ENCODE measurements at places on chromosomes 7 and 10.

GRCh38 chr7:70392877-70393435, 739.0 kb upstream of the GALNT17 start:
- DNase-seq = no peak

DNA sequence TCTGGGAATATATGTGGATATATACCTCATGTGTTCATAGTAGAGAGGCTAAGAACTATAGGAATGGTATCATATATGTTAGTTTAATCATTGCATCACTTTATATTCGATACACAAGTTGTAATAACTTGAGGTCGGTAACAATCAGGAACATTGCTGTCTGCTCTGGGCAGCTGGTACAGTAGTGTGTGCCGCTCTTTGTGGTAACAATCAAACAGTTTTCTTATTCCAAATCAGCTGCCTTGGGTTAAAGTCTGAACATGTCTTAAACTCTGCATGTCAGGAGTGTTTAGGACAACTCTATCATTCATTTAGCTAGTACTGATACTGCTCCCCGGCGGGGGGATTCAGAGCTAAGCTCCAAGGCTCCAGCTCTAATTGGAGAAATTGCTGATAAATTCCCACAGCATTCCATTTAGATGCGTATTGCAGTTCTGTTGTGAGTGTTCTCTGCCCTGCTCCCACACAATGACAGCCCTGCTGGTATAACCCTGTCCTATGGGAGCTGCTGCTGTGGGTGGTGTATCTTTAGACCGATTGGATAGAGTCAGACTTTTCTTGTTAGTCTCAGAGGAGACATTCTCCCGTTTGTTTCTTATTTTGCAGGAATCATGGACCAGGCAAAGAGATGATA, 707.5 kb upstream of the FZD8 start:
- DNase-seq = no peak

- no peak for DNase-seq
These were observed 15.8 kb upstream of the GNA12 start for GRCh38 chr7:2859952-2860351.

DNA sequence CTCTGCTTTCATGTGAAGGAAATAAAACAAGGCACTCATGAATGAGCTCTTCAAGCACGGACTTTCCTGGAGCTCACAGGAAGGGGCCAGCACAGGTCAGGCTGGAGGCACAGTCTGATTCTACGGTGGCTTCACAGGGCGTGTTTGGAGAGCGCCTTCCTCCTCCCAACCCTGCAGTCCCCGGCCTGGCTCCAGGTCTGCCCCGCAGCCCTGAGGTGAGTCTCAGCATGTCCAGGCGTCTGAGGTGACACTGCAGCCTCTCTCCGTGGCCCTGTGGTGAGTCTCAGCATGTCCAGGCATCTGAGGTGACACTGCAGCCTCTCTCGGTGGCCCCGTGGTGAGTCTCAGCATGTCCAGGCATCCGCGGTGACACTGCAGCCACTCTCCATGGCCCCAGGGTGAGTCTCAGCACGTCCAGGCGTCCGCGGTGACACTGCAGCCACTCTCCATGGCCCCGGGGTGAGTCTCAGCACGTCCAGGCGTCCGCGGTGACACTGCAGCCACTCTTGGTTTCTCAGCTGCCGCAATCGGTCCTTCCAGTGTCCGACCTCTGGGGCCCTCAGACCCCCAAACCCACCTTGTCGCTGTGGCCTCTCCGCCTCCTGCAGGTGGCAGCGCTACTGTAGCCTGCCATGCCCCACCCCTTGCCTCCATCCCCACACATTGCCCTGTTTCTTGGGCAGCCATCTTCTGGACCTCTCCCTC, 381.7 kb downstream of the DNAJB6 start:
- no peak for DNase-seq

DNA sequence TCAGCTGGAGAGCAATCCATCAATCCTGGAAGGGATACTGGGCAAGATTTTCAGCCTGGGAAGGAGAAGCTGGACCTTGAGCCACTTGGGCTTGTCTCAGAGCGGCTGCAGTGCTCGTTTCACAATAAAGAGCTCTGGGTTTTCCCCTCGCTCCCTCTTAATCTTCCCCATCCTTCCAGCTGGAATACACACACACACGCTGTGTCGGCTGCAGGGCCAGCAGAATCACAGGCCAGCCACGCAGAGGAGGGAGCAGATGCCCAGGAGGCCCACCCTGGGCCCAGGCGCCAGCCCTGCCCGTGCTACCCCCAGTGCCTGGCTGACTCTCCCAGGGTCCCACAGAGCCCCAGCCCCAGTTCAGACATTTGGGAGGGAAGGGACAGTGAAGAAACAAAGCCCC, 255.1 kb downstream of the TNS3 start:
- DNase-seq = no peak

- DNase-seq = no peak
These were observed 72.0 kb downstream of the VWA2 start for GRCh38 chr10:114311023-114311422.

DNA sequence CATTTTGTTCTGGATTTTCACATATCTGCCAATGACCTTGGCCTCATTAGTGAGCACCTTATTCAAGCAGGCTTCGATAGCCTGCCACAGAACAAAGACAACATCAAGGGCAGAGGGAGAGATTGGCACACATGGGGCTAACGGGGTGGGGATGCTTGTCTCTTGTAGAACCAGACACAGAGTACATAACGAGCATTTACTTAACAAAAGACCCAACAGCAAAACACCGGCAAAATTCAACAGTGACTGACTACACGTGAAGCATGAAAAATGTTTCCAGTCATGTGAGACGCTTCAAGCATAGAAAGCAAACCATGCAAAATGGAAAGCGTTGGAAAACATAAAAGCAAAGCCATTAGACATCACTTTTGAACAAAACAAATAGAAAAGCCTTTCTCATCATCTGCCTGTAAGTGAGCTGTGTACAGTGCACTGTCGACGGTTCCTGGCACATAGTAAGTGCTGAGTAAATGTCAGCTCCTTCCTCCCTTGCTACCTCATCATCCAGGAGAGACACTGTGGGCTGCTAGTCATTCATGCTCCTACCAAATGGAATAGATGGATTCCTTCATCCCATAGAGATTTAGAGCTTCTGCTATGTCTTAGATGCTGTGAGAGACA, 134.4 kb upstream of the AGK start:
- DNase-seq = no peak

GRCh38 chr7:107494884-107495283, 25.0 kb downstream of the GPR22 start:
- DNase-seq = no peak

- no peak for DNase-seq
These were observed 42.6 kb downstream of the CDK6 start for GRCh38 chr7:92793656-92794205.

DNA sequence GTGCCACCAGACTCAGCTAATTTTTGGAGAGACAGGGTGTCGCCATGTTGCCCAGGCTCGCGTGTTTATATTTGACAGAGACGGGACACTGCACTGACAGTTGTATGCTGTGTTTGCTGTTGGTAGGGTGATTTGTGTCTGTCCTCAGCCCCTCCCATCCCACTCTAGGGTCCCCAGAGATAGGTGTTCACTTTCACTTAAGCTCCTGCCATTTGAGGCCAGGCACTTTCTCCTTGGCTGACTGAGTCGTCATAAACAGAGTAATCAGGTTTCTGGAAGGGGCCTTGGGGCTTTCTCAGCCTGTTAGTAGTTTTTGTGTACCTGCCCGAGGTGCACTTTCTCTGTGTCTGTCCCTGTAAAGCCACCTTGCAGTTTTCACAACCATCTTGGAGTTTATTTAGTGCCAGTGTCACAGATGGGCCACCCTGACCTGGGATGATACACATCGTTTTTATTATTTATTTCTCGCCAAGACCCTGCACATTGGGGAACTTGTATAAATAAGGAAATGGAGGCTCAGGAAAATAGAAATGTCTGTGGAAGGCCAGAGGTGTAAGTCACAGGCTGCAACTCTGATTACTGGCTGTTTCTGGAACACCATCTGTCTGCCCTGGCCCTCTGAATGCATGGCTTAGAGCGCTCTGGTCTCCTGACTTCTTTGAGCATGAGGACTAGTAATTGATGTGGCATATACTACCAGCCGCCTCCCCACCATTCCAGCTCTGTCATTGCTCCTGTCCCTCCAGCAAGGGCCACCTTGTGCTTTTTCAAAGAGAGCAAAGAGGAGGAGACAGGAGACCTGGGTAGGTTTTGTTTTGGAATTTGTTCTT, 81.9 kb upstream of the PDCD4 start:
- DNase-seq = no peak

All from activated CD4-positive, alpha-beta T cell treated with anti-CD3 and anti-CD28 coated beads, Interleukin-2, amount 10 ng/mL, durations not matched to agents 7 days and 5 days (primary cell).